ENCODE measurements at places on chromosomes 4 and X. TPM values are rescaled to one million over a fixed set of nuclear protein-coding genes. Genes with fewer than 3 reads are reported as not detected.

- DNase-seq, result no peak
These were observed 427.3 kb upstream of the FTHL17 start for GRCh38 chrX:31499109-31499508.

DNA sequence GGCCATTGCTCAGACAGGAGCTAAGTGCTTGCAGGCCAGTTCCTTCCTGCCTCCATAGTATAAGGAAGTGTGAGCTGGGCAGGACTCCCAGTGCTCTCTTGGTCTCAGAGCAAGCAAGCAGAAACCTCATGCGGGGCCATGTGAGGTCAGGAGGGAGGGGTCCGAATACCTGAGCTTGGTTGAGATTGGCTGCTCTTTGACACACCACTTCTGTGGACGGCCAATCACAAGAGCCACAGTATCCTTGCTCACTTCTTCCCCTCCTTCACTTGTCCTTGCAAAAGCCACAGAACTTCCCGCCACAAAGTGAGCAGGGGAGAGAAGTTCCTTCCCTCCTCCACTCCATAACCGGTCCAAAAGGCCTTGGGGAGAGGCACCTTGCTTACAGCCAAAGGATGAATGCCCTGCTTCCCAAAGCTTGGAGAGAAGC lies 56.7 kb downstream of the PRPS1 start:
- no peak for DNase-seq

DNA sequence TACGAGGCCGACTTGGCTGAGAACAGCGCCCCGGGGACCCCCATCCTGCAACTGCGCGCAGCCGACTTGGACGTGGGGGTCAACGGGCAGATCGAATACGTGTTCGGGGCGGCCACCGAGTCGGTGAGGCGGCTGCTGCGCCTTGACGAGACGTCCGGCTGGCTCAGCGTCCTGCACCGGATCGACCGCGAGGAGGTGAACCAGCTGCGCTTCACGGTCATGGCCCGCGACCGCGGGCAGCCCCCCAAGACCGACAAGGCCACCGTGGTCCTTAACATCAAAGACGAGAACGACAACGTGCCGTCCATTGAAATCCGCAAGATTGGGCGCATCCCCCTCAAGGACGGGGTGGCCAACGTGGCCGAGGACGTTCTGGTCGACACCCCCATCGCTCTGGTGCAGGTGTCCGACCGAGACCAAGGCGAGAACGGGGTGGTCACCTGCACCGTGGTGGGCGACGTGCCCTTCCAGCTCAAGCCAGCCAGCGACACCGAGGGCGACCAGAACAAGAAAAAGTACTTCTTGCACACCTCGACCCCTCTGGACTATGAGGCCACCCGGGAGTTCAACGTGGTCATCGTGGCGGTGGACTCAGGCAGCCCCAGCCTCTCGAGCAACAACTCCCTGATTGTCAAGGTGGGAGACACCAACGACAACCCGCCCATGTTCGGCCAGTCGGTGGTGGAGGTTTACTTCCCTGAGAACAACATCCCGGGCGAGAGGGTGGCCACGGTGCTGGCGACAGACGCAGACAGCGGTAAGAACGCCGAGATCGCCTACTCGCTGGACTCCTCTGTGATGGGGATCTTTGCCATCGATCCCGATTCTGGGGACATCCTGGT lies 2.4 kb downstream of the PCDH7 start:
- DNase-seq, result no peak

Gene PITX2
- not detected for total RNA-seq

DNA sequence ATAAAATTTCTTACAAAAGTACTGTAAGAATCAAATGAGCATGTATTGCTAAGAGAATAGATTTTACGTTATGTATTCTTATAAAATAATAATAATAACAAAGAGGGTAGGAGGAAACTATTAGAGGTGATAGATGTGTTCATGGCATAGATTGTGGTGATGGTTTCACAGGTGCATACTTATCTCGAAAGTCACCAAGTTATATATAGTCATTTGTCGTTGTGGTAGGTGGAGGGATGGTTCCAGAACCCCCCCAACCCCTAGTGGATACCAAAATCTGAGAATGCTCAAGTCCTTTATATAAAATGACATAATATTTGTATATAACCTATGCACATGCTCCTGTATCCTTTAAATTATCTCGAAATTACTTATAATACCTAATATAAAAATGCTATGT lies 36.7 kb upstream of the H2AZ1 start:
- no peak for DNase-seq

Gene MAGED4
- 46.2 TPM for total RNA-seq

Gene KLHL34
- under 0.01 TPM for total RNA-seq

DNA sequence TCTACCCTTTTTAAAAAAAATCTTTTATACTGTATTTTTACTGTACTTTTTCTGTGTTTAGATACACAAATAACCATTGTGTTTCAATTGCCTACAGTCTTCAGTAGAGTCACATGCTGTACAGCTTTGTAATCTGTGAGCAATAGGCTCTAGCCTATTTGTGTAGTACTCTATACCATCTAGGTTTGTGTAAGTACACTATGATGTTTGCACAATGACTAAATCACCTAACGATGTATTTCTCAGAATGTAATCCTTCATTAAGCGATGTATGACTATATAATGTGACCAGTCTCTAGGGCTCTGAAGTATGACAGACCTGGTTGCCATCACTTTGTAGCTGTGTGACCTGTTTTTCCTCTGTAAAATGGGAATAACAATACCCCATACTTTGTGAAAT lies 14.2 kb upstream of the DCAF4L1 start:
- DNase-seq, result no peak

GRCh38 chr4:47494124-47494430 lies 9.0 kb downstream of the ATP10D start:
- no peak for DNase-seq

DNA sequence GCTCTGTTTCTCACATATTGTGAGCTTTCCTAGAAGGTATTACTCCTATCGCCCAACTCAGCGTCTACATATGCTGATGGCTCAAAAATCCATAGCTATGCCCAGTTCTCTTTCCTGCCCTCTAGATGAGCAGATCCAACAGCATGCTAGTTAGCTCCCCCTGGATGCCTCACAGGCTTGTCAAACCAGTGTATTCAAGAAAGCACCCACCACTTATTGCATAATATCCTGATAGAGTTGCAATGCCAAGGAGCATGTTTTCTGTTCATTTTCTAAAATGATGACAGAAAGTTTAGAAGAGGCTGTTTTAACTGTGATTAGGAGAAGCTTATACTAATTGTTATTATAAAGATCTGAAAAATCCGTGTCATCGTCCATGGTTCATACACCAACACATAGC lies 1.9 kb upstream of the PACRGL start:
- DNase-seq, result no peak

Gene MAGEB10
- not detected for total RNA-seq

Gene PFKFB1
- total RNA-seq, result not detected

DNA sequence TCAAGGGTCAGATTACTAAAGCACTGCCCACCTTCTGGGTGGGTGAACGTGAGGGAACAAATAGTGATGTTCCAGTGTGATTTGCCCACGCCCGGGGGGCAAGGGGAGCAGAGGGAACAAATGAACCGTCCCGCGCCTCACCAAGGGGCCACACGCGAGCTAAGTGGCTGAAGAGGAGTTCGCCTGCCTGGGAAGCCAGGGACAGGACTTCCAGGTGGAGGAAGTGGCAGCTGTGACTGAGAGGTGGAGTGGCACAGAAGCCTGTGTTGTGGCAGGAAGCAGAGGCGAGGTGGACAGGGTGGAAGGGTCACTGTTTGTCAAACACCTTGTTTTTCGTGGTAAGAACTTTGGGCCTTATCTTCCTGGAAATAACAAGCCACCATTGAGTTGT lies 9.0 kb upstream of the SORBS2 start:
- DNase-seq, result no peak

GRCh38 chr4:10185518-10186227 lies 69.1 kb upstream of the WDR1 start:
- no peak for DNase-seq

DNA sequence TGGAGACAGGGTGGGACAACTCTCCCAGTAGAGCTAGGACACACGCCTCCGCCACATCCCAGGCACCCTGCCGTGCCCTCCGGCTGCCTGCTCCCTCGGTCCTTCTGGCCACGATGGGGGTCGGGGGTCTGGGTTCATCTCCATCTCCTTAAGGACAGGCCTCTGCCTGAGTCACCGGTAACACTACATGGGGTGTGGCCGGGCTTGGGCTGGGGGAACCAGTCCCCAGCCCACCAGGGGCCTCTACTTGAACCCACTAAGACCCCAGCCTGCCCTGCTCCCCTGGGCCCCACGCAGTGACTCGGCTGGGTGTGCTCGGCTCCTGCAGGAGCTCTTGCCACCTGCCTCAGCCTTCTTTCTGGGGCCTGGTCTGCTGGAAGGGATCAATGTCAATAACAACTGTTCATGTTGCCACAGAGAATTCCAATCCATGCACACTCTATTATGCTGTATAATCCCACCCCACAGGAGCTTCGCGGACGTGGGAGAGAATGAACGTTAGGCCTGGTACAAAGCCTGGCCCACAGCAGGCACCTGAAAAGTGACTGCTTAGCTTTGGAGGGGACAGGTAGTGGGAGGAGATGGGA lies 177.7 kb upstream of the PSAPL1 start:
- no peak for DNase-seq

DNA sequence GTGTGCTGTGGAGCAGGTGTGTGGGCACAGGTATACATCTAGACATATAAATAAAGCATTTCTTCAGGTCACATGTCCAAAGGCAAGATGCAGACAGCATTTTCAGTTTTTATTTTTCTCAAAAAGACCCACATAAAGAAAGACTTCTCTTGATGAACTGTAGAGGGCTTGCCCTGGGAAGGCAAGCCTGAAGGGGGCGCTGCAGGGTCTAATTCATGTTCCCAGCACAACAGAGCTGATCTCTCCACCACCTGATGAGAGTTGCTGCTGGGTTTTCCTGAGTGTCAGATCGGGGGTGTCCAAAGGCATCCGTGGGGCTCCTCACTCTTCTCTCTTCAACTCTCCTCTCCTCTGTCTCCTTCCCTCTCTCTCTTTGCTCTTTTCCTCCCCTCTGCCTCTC lies 26.6 kb downstream of the ADRA2C start:
- no peak for DNase-seq

Data from occipital lobe (tissue), 3 donors.